Stimulated activated CD4-positive, alpha-beta T cell treated with anti-CD3 and anti-CD28 coated beads, Interleukin-4, amount 100 ng/mL, for 48 hours (primary cell): ENCODE measurements at places on chromosomes 2 and 18.

DNA sequence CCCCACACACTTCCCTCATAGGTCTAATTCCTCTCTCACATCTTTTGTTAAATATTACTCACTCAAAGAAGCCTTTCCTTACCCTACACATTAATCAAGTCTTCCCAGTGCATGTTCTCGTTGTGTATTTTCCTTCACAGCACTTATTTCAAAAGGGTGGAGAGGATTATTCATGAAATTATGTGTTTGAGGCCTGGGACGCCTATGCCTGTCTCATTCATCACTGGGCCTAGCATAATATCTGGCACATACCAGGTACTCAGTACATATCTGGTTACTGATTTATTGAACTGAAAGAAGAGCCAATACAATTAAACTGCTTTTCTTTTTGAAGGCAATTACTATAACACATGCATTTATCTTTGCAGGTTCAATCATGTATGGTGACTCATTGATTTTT, 15.1 kb upstream of the MALL start:
- DNase-seq, result no peak

- peak; percentile 14 for DNase-seq
Measured at GRCh38 chr2:151289972-151290866, 751 bp upstream of the NMI start.

DNA sequence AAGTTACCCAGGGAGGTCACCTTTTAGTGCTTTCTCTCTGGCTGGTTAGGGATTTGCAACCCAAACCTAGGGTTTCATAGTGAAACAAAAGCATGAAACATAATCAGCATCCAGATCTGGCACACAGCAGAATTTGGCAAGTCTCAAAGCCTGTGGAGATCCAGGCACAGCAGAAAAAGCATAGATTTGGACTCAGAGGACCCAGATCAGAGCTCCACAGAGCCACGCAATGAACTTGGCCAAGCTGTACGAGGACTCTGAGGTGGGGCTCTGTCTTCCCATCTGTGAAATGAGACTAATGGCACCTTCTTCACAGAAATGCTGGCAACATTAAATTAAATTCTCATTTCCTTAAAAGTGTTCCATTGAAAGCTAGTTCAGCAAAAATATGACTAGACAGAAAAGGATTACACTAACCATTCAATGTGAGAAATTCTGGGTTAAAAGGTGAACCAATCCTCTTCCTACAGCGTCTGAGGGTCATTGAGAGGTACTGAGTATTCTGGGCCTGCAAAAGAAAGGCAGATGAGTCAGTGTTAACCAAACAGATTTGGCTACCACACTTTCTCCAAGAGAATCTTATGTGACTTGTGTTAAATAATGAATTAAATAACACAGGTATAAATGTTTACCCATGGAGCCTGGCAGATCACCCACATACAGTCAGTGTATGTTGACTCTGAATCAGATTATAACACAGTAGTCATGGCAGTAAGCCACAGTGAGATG, 266.3 kb downstream of the MREG start:
- DNase-seq, result no peak

DNA sequence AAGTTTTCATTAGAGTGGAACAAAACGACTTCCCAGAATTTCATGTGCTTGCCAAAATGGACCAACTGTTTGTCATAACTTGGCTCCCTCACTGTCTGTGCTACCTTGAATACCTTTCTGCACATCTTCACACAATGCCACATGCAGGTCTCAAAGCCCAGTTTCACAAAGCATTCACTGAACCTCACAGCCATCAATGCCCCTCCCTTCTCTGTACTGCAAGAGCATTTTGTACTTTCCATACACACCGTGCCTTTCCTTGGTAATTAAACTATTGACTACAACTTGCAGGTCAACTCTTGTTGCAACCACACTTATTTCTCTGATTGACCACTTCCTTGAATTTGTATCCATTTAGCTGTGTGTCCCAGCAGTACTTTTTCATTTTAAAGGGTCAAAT, 50.5 kb downstream of the PAX3 start:
- no peak for DNase-seq

- DNase-seq, result no peak
Measured at GRCh38 chr2:62217421-62217820, 21.5 kb downstream of the B3GNT2 start.

GRCh38 chr18:2908946-2909335, 62.1 kb downstream of the EMILIN2 start:
- DNase-seq, result no peak

- DNase-seq, result no peak
Measured at GRCh38 chr18:7584646-7585275, 17.6 kb downstream of the PTPRM start.

DNA sequence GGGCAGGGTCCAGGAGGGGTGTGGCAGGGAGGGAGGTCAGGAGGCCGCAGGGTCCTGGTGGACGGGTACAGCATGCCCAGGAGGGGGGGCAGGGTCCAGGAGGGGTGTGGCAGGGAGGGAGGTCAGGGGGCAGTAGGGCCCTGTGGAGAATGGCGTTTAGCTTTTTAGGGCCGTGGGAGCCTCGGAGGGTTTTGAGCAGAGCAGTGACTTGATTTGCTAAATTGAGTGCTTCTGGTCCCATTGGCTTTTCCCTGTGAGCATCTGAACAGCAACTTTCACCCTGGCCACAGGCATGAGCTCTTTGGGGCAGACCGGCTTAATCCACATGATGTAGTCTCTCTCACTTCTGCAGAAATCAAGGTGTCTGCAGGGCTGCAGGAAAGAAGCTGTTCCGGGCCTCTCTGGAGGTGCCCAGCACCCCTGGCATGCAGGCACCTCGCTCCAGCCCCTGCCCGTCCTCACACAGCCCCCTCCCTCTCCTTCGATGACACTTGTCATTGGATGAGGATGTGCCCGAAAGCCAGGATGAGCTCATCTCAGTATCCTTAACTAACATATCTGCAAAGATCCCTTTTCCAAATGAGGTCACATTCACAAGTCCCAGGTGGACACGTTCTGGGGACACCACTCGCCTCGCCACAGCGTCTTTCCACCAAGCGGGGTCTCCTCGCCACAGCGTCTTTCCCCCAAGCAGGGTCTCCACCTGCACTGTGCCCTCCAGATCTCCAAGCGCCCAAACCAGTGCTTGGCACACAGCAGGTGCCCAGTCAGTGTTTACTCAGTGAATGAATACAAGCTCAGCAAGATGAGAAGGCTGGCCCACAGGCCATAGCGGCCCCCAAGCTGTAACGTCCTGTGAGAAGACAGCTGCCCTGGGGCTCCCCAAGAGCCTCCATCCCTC, 94.0 kb downstream of the NDUFA10 start:
- no peak for DNase-seq

GRCh38 chr2:54895730-54896129, 154.5 kb downstream of the RTN4 start:
- no peak for DNase-seq

- no peak for DNase-seq
Measured at GRCh38 chr2:47249157-47249900, 94.2 kb upstream of the STPG4 start.

GRCh38 chr2:239399921-239400595, 762 bp downstream of the HDAC4 start:
- peak; percentile 16 for DNase-seq
